ENCODE measurements at places on chromosomes 5 and 9. TPM values are rescaled to one million over a fixed set of nuclear protein-coding genes. Genes with fewer than 3 reads are reported as not detected.
A peak's percentile ranks its signal among the peaks of the same experiment; 100 is the strongest.

DNA sequence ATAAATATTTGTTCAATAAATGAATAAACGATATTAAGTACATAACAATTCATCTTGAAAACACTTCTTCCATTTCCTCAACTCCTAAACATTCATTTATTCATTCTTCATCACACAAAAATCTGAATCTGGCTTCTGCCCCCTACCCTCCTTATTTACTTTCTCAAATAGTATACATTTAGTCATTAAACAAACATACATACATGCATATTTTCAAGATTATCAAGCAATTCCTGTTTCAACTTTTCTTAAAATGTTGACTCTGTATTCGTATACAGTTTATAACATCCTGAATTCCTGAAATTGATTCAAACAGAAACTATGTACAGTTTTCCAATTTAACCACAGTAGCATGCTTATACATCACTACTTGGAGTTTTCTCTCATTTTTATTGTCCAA, 129.0 kb downstream of the MUSK start:
- no peak for DNase-seq

GRCh38 chr9:99167694-99168093, 54.0 kb downstream of the ALG2 start:
- DNase-seq, result no peak

- DNase-seq, result no peak
These were observed 253.0 kb downstream of the EPB41L4A start for GRCh38 chr5:112165897-112166737.

GRCh38 chr9:37916471-37917312, 12.8 kb upstream of the SLC25A51 start:
- DNase-seq, result no peak

GRCh38 chr9:125537442-125538091, 169.4 kb downstream of the MAPKAP1 start:
- no peak for DNase-seq

- no peak for DNase-seq
These were observed 5.9 kb upstream of the CCDC187 start for GRCh38 chr9:136309806-136310220.

- DNase-seq, result no peak
These were observed 56.9 kb downstream of the PAM start for GRCh38 chr5:102811972-102812371.

DNA sequence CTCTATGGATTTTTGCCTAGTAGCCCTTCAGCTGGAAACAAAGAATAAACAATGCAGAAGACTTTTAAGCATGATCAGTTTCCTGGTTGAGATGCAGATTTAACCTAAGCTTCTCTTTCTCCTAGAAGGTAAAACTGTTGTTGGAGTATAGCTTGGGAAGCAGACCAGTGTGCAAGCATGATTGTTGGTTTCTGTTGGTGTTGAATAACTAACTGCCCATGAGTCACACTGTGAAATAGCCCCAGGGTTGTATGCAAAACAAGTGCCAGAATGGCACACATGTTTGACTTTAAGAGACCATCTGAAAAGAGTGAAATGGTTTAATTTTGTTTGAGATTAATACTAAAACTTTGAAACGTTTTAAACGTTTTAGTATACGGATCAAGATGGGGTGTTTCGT, 227.1 kb downstream of the ARHGEF28 start:
- no peak for DNase-seq

DNA sequence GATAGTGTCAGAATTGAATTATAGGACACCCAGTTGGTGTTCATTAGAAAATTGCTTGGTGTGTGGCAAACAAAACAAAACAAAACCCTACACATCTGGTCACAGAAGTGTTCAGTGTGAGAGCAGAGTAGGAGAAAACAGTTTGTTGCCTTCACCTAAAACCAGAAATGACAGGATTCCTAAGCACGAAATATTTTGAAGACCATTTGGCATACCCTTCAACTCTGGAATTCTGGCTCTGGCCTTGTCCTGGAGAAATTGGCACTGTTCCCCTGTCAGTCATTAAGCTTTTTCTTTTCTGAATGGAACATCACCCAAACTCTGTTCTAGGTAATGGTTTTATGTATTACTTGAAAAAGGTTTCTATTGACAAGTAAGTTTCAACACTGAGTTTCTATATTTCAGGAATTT, 110.2 kb upstream of the PCA3 start:
- DNase-seq, result no peak

DNA sequence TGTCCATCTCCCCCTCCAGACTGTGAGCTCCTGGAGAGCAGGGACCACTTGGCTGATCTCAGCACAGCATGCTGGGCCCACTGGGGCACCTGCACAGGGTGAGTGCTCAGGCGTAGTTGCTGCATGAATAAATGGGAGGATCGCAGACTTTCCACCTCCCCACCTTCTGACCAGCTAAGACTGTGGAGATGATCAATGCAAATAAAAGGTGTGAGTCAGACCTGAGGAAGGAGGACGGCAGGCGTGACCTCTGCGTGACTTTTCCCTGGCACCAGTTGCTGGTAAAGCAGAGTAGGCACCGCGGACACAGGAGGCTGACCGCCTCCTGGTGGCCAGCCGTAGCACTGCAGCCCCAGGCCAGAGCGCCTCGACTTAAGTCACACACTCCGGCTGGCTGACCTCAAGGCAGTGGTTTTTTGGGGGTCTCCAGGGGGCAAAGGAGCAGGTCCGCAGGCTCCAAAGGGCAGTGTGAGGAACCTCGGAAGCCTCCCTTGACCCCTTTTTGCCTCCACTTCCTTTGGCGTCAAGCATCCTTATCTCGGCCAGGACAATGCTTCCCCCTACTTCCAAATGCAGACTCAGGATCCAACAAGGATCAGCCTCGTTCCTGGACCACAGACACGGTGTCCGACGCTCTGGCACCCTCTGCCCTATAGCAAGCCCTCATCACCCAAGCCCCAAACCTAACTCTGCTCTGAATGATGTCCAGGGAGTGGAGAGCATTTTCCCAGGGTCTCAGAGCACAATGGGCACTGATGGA, 12.7 kb upstream of the TDRD7 start:
- DNase-seq, result peak; percentile 71

DNA sequence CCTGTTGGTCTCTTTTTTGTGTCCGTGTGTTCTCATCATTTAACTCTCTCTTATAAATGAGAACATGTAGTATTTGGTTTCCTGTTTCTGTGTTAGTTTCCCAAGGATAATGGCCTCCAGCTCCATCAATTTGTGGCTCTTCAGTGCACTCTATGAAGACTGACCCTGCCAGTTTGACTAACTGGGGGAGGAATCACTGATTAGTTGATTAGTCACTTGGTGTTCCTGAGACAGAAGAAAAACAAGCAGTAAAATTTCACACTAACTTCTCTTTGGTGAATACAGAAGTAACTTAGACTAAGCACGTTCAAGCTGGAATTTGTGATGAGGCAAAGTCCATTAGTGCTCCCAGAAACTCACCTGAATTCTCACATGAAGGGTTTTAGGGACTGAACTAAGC, 495.8 kb upstream of the RORB start:
- no peak for DNase-seq

DNA sequence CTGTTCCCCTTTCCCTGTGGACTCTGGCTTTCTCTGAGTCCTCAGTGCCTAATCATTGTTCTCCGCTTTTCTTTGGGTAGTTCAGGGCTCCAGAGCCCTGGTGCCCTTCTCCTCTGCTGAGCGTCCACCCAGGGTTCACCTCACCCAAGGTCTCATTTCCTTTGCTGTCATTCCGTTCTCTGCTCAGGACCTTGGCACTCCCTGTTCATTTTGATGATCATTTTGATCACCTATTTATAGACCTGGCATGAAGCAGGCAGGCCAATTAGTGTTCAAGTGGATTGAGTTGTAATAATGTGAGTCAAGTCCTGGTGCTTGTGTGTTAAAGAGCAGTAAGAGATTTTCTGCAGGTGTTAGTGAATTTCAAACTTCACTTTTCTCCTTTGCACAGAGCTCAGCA, 3.6 kb downstream of the TRIO start:
- no peak for DNase-seq

DNA sequence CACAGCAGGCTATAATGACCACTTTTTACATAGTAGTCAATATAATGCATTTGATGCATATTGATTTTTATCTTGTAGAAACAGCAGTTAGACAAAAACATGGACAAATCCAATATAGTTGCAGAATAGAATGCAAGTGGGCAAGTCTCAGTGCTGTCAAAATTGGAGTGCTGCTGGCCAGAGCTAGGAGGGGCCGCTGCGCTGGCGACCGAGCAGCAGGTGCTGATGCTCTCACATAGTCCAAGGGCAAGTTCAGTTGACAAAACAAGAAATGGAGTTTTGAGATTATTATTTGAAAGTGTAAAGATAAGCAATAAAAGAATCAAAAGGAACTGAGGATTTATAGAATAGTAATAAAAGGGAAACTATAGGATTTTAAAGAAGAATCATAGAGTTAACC, 60.6 kb upstream of the CDK20 start:
- no peak for DNase-seq

PCDHGA6 gene
- total RNA-seq, result 3.7 TPM

DMRTA1 gene
- total RNA-seq, result 0.74 TPM

TICAM2 gene
- total RNA-seq, result 3.5 TPM

TTLL11 gene
- 4.5 TPM for total RNA-seq

ZNF300 gene
- total RNA-seq, result 2.0 TPM

CD14 gene
- 107 TPM for total RNA-seq

KLF4 gene
- total RNA-seq, result 45.2 TPM

KIF4B gene
- total RNA-seq, result not detected
